Right forelimb (tissue), 1 donor: ENCODE measurements at places on chromosomes 11 and 22.
A peak's percentile ranks its signal among the peaks of the same experiment; 100 is the strongest.

DNA sequence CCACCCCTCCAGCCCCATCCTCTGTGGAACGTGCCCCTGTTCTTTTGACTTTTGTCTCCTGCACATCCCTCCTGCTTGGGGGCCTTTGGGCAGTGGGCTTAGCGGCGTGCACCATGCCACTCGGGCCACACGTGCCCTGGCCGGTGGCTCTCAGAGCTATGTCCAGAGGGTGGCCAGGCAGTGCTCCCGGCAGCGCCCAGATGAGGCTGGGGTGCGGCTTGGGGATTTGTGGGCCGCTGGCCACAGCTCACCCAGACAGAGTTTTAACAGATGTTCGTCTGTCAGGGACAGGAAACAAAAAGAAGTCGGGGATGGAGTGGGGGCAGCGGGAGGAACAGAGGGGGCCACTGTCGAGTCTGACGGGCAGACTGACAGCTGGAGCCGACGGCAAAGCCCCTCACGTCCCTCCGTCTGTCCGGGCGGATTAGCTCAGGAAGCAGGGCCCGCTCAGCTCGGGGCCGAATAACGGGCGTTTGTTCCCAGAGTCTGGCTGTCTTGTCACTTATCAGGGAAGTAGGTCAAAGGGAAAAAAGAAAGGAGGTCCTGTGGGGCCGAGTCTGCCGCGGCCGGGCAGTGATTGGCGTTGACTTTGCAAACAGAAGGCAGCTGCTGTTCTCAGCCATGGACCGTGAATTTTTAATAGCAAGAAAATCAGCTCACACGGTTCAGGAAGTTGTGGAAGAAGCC is 61.6 kb downstream of the LRP5 start:
- DNase-seq: peak; percentile 80

DNA sequence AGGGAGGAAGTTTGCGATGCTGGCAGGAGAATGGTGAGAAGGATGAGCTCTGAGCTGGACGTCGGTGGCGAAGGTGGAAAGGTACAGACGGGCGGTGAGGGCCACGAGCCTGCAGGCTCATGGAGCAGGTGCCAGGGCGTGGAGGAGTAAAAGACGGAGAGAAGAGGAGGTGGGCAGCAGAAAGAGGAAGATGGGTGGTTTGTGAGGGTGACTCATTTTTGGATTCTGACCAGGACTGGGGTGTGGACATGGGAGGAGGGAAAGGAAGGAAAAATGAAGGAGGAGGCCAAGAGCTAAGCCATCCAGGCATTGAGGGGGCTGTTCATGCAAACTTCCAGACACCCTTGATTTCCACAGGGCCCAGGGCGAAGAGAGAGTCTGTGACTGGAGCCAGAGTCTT is 3.5 kb downstream of the ZDHHC24 start:
- no peak for DNase-seq

- DNase-seq: no peak
These were observed 50.7 kb downstream of the TP53I11 start for GRCh38 chr11:44899959-44900358.

GRCh38 chr22:36352803-36353507 is 34.8 kb downstream of the MYH9 start:
- peak; percentile 82 for DNase-seq

DNA sequence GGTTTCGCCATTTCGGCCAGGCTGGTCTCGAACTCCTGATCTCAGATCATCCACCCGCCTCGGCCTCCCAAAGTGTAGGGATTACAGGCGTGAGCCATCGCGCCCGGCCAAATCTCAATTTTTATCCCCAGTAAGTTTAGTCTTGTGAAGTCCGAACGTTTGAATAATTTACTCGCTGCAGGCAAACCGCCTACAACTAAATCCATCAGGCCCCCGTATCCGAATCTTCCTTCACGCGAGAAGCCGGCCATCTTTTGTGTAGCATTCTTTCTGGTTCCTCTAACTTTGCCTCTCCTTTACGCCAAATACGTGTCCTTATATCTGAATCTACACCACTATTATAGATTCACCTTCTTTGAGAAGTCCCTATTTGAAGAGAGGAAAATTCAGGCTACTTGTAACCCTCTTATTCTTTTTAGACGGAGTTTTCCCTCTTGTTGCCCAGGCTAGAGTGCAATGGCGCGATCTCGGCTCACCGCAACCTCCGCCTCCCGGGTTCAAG is 581 bp upstream of the EIF3L start:
- no peak for DNase-seq

DNA sequence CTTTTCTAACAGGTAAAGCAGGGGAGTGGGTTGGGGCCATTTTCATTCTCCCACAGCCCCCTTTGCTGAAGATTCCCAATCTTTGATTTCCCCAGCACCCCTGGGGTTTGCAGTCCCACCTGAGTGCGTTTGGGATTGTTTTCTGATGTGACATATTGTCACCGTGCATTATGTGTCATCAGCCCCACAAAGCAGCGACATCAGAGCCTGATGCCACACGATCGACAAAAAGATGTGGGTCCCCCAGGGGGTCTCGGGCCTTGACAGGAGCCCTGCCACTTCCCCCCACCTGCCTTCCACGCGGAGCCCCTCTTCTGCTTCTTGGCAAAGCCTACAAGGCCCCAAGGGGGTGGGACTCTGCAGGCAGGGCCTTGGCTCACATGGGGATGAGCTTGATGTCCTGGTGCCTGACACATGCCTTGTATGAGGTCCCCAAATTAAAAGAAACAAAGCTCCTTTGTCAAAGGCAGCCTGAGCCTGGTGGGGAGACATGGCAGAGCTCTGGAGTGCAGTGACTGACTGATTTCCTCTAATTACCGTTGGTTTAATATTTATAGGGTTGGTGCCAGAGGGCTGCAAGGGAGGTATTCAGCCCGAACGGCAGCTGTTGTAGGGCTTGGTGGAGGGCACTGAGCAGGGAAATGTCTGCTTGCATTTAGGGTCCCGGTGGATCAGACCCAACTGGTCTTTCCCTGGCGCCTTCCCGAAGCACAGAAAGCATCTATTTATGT is 149.2 kb downstream of the MIAT start:
- DNase-seq: no peak

DNA sequence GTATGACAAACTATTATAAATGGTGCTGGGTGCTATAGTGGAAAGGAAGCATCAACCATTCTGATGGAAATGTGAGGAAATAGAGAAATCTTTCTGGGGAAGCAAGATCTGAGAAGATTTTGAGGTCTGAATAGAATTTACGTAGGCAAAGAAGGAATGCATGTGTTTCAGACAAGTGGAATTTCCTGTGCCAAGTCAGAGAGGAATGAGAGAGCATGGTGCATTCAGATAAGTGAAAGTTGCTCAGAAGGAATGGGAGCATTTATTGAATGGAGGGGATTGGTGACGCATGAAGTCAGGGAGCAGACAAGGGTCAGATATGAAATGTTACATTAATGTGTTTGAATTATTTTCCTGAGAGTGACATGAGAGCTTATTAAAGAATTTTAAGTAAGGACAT is 725.5 kb downstream of the METTL15 start:
- no peak for DNase-seq

- no peak for DNase-seq
These were observed 82.8 kb upstream of the E2F8 start for GRCh38 chr11:19323502-19323901.

GRCh38 chr11:119493712-119494111 is 70.7 kb upstream of the THY1 start:
- DNase-seq: no peak

DNA sequence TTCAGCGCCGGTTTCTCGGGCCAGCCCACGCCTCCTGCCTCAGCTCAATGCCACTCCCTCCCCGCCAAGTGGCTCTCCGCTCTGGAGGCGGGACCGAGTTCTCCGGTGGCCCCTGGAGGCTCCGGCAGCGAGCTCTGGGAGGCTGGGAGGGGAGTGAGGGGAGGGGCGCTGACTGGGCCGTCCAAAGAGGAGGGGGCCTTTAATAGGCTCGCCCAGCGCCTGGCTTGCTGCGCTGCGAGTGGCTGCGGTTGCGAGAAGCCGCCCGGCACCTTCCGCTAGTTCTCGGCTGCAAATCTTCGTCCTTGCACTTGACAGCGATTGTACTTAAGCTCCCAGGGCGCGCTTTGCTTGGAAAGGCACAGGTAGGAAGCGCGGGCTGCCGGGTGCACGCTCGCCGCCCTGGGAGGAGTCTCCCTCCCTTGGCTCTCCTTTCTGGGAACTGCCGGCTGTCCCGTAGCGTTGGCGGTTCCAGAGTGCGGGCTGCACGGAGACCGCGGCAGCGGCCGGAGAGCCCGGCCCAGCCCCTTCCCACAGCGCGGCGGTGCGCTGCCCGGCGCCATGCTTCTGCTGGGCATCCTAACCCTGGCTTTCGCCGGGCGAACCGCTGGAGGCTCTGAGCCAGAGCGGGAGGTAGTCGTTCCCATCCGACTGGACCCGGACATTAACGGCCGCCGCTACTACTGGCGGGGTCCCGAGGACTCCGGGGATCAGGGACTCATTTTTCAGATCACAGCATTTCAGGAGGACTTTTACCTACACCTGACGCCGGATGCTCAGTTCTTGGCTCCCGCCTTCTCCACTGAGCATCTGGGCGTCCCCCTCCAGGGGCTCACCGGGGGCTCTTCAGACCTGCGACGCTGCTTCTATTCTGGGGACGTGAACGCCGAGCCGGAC is at the start of gene ADAMTS15:
ADAMTS15 (plus strand) TSS at position 230 of the 894 bp plus-strand sequence; CDS start at position 559, 329 bp downstream.
- peak; percentile 90 for DNase-seq

DNA sequence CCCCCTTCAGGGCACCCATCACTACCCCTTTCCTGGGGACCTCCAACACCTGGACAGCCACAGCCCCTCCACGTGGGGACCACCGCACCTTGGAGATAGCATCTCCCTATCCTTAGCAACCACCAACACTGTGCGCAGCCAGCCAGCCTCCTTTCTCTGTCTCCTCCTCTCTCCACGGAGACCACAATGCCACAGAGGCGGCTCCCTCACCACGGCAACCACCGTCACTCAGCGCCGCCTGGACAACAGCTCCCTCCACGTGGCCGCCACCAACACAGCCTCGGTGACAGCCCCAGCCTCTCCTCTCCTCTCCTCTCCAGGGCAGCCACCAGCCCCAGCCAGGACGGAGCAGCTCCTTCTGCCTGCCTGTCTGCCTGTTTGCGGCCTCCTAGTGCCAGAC is 10.5 kb downstream of the ELFN2 start:
- no peak for DNase-seq

DNA sequence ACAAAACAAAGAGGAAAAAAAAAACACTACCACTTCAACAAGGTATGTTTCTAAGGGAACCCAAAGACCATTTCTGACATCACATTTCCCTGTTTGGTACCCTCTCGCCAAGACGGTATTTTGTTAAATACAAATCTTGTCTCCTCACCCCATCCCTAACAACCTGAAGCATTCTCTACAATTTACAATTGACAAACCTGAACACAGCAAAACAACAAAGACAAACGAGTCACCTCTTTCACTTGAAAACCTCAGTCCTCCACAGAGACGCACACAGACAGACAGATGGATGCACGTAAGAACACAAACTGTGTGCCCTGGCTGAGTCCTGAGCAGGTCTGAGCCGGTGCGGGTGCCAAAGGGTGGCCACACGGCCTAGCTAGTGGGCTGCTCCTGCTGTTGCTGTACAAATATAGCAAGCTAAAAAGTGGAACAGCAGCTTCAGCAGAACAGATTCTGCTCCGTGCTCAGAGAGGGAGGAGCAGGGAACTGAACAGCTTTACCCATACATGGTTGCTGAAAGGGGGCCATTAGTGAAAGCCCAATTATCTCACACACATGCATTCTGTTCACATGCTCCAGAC is 28.5 kb downstream of the CELF1 start:
- DNase-seq: peak; percentile 48

DNA sequence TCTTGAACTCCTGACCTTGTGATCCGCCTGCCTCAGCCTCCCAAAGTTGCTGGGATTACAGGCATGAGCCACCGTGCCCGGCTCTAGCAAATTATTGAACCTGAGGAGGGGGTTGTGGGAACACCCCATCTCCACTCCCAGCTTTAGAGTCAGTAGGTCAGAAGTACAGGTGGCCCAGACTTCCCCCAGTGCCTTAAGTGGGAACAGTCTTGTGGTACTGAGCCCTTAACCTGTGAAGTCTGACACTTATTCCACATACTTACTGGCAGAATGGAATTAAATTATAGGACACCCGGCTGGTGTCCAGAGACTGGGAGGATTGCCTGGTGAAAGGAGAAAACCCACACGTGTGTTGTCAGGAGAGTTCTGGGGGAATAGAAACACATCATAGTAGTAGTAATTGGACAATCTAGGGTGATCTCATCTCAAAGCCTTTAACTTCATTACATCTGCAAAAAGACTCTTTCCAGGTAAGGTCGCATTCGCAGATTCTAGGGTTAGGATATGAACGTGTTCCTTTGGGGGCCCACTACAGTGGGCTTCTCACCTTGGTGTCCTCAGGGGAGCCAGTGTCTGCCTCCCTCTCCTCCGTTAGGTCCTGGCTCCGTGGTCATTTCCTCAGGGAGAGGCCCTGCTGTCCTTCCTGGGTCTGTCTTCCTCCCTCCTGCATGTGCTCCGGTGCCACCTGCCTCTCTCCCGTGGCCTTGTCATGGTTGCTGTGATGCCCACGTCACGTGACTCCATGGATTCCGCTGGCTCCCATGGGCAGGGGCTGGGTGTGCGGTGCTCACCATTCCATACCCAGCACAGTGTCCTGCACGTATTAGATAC is 63.8 kb downstream of the BCR start:
- no peak for DNase-seq

DNA sequence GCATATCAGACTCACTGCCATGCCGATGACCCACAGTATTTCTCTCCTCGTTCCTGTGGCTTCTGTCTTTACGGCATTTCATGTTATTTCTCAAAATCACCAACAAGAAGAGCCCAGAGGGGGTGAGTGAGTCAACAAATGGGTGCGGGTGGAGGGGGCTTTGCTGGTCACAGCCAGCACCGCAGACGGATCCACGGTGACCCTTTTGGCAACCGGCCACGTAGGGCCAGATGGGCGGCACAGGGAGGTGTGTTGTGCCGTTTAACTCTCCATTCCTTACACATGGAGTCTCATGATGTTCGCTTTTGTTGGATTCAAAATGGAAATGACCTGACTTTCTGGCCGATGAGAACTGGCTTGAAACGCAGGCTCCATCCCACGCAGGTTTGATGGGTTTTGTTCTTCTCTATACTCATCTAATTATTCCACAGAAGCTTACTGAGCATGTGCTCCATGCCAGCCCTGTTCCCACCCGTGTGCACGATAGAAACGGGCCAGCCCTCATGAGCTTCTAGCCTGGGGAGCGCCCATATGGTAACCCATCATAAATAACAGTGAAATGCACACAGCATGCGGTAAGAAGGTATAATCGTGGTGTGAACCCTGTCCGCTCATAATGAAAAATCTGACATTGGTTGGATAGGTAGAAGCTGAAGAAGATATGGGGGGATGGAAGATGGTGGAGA is 319.9 kb downstream of the BRD1 start:
- DNase-seq: no peak
